ENCODE measurements at places on chromosomes 4 and X.

GRCh38 chr4:1510931-1511330, 104.7 kb upstream of the NKX1-1 start:
- DNase-seq, result no peak

- DNase-seq, result no peak
Observed at GRCh38 chr4:2792711-2793585, at the start of gene SH3BP2. Gene SH3BP2, plus strand, starts transcription at chr4:2793085. Its CDS starts 27,533 bp downstream, at chr4:2820618.

DNA sequence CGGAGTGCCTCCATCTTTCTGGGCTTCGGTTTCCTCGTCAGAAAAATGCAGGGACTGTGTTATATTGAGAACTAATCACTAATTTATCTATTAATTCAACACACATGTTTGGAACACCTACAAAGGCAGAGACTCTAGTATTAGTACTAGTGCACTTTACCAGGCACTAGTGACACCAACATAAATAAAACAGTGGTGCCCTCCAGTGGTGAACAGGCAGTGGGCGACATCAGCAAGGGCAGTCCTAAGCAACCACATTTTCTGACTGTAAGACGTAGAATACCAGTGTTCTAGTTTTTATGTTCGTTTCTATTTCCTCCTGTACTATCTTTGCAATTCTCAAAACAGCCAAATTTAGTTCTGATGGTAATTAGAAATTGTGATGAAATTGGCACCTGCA, 69.1 kb upstream of the UCP1 start:
- no peak for DNase-seq

DNA sequence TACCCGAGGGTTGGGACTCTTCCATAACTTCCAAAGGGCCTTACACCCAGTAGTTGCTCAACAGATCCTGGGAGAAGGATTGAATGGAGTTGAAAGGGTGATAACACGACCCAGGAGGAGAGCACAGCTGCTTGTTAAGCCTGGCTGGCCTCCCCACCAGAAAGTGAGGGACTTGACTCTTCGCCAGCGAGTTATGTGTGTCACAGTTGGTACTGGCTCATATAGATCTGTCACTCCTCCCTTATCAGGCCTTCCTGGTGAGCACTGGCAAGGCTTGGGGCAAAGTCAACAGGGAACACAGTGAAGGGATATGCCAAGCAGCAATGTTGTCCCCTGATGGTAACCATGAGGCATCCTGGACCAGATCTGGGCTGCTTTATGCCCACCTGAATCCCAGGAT, 35.8 kb downstream of the APLN start:
- DNase-seq, result no peak

DNA sequence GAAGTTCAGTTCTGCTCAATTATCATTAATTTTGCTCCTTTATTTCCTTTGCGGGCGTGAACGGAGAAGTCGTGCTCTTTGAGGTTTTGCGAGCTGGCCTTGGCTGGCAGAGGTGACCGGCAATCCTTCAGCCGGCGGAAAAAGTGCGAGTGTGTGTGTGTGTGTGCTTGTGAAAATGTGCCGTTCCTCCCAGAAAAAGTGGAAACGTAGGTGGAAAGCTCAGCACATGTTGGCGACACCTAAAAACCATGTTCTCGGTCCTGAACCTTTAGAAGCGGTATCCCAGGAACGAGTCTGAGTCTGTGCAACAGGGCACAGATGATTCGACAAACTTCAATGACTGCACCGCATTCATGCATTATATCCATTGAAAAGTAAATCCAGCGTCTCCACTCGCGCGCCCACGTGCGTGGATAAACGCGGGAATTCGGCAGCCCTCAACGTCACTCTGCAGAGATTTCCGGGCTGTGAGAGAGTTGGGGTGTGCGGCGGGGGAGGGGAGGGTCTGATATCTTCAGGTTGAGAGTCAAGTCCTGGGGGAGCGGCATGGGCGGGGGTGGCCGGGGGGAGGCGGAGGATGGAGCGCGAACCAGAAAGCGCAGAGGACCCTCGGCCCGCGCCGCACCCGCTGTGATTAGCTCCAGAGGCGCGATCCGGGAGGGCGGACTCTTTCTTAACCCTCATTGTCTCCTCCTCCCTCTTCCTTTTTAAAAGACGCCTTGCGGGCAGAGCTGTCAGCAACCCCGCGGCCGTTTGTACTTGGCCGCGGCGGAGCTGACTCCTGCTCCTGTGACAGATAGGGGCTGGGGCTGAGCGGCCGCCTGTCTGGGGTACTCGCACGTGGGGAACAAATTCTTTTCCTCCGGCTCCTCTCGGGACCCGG, at the start of gene SHISA3:
Gene SHISA3 (plus strand): TSS at position 737 of the 883 bp plus-strand sequence. CDS start 569 bp downstream, outside the sequence.
- DNase-seq, result no peak

DNA sequence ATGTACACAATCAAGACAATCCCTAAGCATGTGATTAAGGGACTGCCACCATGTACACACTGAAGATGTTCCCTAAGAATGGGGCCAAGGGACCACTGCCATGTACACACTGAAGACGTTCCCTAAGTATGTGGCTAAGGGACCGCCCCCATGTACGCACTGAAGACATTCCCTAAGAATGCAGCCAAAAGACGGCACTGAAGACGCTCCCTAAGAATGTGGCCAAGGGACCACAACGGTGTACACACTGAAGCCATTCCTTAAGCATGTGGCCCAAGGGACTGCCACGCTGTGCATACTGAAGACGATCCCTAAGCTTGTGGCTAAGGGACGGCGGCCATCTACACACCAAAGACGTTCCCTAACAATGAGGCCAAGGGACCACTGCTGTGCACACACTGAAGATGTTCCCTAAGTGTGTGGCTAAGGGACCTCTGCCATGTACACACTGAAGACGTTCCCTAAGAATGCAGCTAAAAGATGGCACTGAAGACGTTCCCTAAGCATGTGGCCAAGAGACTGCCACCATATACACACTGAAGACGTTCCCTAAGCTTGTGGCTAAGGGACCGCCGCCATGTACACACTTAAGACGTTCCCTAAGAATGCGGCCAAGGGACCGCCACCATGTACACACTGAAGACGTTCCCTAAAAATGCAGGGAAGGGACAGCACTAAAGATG, 26.4 kb downstream of the DHRSX start:
- DNase-seq, result no peak

DNA sequence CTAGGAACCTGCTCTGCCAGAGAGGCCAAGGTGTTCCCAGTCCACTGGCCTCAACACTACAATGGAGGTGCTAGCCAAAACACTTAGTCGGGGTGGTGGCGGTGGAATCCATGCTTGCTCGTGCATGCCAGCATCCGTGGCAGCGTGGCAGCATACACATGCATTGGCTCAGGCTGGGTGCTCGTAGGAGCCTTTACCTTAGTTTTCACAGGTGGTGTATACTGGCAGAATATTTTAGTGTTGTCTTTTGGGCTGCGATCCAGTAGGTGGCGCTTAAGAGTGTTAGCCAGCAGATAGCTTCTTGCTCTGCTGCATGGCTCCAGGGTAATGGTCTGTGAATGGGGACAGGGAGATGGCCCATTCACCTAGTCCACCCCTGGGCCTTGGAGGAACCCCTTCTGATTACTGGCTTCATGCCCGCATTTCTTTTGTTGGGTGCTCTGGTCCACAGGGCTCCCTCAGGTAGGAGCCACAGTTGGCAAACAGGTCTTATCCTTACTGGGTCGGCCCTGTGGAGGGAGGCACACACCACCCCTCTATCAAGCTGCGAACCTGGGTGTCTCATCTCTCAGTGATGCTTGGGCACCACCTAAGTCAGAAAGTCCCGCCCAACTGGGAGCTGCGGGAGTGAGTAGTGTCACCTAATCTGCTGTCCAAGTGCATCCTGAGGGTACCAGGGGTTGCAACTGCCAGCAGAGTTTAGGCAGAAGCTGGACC, 40.0 kb downstream of the RIPPLY1 start:
- DNase-seq, result no peak

GRCh38 chrX:102950908-102951866, 14.1 kb downstream of the RAB40AL start:
- DNase-seq, result no peak

DNA sequence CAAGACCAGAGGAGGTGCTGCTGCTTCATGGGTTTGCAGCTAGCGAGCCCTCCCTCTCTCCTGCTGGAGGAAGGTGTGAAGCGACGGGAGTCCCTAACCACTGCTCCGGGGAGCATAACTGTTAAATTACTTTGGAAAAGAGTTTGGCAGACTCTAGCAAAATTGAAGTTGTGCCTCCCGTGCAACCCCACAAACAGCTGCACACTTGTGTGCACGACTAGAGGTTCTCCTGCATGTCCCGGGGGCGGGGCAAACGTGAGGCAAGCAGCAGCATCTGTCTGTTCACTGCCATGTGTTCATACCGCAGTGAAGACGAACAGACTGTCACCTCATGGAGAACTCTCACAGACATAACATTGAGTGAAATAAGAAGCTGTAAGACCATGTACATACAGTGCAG, 34.5 kb downstream of the TNIP2 start:
- DNase-seq, result no peak

DNA sequence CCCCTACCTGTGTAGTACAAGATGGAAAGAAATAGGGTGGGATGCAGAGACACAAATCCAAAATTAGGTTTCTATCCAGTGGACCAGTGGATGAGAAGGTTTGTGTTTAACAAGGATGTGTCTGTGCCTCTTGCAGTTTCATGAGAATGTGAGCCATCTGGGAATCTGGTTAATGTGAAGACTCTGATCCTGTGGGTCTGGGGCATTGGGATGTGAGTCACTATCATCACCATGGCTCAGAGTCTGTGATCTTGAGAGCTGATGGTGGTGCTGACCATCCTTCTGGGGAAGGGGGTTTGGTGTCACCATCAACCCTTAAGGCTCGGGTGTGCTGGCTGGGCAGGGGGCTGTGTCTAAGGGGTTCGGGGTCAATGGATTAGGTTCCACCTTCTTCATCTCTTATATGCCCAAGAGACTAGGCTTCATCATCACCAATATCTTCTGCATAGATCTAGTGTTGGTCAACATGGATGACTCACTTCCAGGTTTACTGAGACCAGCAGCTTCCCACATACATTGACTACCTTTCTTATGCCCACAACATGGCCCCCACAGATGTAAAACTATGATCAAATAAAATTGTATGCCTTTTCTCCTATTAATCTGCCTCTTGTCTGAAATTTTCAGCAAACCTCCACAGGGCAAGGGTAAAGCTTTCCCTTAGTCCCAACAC, 65.7 kb upstream of the MID1 start:
- no peak for DNase-seq

DNA sequence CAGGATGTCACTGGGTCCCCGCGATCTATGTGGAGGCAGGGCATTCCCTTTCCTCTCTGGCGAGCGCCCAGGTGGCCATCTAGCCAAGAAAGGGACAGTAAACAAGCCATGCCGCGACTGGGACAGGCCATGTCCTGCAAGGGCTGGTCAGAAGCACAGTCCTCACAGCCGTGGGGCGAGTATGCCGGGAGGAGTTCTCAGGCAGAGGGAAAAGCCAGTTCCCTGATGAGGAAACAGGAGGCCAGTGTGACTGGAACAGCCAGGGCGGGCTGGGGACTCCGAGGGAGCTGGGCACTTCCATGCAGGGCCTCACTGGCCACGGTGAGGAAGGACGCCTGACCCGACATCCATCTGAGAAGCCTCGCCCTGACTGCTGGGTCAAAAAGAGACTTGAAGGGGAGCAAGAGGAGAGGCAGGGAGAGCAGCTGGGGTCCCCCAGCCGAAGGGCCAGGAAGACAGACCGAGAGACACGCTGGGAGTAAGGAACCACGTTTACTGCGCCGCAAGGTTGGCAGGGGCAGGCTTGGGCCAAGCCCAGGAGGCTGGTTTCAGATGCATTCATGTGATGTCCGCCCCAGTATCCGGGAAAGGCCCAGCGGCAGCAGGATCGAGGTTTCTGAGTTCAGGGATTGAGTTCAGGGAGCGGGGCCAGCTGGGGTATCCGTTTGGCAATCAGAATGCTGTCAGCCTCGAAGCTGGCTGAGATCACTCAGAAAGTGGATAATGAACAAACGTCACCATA, 15.0 kb downstream of the CFAP99 start:
- DNase-seq, result no peak

DNA sequence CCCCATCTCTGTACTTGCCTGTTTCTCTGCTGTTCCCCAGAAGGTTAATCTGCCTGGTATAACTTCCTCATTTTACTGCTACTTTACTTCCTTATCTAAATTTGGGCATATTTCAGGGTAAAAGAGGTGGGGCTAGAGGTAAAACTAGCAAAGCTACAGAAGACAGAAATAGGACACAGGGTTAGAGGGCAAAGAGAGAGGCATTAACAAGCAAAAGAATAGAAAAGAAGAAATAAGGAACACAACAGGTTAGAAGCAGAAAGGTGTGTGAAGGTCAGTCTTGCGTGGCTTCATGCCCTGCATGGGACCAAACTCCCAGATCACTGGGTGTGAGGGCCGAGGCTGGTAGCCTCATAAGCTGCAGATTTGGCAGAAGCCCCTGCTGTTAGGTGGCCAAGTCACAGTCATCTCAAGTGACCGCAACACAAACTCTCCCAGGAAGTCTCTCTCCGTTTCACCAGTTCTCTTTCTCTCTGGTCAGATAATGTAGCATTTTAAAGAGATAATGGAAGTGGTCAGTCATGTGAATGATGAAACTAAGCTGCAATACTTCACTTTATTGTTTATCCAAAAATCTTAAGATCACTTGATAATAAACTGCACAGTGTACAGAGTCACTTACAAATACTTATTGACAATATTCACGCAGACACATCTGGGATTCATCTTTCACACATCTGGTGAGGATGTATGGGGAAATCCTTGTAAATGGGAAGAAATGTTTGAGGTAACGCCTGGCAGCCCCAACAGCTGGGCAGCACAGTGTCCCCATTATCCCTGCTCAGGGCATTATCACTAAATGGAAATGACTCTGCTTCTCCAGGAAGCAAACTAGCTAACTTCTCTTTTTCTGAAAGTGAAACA, 16.4 kb downstream of the TMEM154 start:
- DNase-seq, result no peak

- DNase-seq, result no peak
Observed at GRCh38 chr4:4923201-4923600, 63.7 kb downstream of the MSX1 start.

GRCh38 chrX:40474205-40474626, 106.6 kb upstream of the ATP6AP2 start:
- DNase-seq, result no peak

GRCh38 chr4:59060895-59061294, 1950.7 kb upstream of the IGFBP7 start:
- no peak for DNase-seq

DNA sequence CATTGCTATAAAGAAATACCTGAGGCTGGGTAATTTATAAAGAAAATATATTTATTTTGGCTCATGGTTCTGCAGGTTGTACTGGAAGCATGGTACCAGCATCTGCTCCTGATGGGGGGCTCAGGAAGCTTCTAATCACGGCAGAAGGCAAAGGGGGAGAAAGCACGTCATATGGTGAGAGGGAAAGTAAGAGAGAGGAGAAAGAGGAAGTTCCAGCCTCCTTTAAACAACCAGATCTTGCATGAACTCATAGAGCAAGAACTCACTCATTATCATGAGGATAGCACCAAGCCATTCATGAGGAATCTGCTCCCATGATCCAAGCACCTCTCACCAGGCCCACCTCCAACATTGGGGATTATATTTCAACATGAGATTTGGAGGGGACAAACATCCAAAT, 125.0 kb upstream of the GRPR start:
- DNase-seq, result no peak

GRCh38 chrX:10741003-10741402, 120.6 kb upstream of the MID1 start:
- no peak for DNase-seq

- no peak for DNase-seq
Observed at GRCh38 chr4:25531272-25531671, 124.4 kb upstream of the SLC34A2 start.
